Caudate nucleus (tissue), 63 donors: ENCODE measurements at places on chromosomes 1 and 21.

GRCh38 chr1:152917794-152918193 is 9.4 kb downstream of the IVL start:
- no peak for DNase-seq

- DNase-seq, result no peak
Measured at GRCh38 chr1:234960722-234961455, 167.7 kb downstream of the TOMM20 start.

DNA sequence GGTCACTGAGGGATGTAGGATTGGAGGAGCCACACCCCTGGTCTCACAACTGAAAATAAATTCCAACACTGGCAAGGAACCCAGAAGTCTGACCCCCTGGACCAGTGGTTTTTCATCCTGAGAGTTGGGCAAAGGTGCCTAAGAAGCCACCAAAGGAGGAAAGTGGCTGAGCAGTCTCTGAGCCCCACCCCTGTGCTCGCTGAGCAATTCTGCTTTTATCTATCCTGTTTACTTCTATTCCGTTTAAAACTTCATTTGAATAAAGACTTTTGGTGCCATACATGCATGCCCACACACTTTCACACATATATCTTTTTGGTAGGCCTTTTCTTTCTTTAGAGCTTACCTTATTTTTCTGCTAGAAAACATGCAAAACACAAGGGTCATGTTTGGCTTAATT is 13.9 kb upstream of the CD53 start:
- no peak for DNase-seq

- no peak for DNase-seq
Measured at GRCh38 chr1:248813546-248813945, 12.2 kb downstream of the SH3BP5L start.

DNA sequence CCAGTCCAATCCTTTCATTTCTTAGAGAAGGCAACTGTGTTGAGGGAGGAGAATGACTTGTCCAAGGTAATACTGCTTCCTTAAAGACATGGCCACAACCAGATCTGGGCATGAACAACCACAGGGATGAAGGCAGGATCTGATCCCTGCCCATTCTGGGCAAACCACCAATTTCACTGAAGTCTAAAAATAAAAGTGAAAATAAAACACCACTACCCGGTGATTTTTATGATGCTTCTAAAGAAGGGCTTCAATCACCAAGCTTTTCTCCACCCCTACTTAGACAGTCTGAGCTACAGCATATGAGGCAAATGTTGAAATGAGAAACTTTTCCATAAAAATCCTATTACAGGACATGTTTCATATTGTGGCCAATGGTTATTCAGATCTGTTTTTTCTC is 133.0 kb downstream of the PTPN14 start:
- no peak for DNase-seq

DNA sequence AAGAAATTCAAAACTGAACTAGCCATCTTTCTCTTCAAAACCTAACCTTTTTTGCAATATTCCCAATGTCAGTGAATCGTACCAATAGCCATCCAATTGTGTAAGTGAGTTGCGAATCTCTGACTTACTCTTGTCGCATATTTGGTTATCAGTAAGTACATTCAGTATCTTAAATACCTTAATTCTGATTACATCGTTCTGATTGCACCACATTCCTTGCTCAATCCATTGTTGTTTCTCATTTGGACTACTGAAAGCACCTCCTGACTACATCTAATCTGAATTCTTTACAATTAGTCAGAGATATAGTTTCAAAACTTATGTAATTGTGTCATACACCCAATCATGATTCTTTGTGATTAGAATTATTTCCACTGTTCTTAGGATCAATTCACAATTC is 16.8 kb upstream of the BRINP3 start:
- DNase-seq, result no peak

GRCh38 chr1:89553157-89553556 is 28.5 kb downstream of the LRRC8B start:
- DNase-seq, result no peak

- peak; percentile 47 for DNase-seq
Measured at GRCh38 chr1:207565546-207566468, 69.8 kb downstream of the CR1 start.

GRCh38 chr1:34166191-34166624 is 1.2 kb upstream of the CSMD2 start:
- no peak for DNase-seq

- DNase-seq, result no peak
Measured at GRCh38 chr1:66374561-66375111, 159.3 kb upstream of the SGIP1 start.

DNA sequence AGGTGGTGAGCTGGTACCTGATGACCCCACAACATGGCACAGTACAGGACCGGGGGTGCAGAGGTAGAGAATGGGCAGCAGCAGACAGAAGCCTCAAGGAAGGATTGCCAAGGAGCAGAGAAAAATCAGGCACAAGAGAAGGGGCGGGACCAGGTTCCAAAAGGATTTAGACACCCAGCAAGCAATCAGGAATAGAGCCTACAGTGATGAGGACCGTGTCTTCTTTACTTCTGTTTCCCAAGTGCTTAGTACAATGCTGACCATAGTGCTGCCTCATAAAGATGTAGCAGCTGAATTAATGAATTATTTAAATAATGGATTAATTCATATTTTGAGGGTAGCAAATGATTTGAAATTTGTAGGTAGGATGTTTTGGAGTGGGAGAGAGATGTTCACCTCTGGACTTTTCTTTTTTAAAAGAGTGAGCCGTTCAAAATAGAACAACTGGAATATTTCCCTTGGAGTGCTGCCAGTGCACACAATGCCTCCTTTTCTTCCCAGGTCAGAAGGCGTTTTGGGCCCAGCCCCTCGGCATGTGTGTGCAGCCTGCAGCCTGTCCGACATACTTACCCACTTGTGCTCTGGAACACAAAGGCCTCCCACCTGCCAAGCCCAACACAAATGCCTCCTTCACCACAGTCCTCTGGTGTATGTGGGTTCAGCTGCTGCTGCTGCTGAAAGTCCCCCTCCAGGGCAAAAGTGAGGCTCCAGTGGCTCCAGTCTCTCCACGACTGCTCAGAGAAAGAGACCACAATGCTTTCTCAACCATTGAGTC is 19.6 kb downstream of the KANK4 start:
- DNase-seq, result peak; percentile 50

GRCh38 chr1:208781391-208782045 is 537.3 kb upstream of the PLXNA2 start:
- no peak for DNase-seq

GRCh38 chr1:162910161-162910560 is 49.2 kb upstream of the CCDC190 start:
- no peak for DNase-seq

DNA sequence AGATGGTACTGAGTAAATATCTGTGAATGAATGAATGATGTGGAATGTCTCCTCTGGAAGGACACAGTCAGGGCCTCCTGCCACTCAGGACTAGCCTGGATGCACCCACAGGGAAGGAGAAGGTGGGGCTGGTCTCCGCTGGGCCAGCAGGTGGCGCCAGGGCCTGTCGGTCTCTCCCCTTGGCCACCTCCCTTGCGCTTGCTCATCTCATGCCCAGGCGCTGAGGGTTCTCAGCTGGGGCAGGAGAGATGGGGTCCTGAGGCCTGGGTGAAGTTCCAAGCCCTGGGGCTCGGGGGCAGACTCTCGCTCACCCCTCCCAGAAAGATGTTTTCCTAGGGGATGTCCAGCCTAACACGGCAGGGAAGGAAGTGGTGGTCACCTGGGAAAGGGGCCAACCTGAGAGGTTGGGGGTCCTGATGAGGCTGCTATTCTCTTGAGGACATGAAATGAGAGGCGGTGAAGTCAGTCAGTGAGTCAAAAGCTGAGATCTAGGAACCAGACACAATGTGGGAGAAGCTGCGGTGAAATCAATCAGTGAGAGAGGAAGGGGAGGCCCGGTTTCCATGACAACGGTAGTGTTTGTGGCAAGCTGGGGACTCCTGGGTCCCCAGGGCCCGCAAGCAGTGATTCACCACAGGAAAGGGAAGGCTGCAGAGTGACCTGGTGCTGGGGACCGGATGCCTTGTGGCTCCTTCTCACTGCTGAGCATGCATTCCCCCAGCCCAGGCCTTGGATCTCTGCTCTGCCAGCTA is 14.6 kb upstream of the MEX3A start:
- peak; percentile 73 for DNase-seq

DNA sequence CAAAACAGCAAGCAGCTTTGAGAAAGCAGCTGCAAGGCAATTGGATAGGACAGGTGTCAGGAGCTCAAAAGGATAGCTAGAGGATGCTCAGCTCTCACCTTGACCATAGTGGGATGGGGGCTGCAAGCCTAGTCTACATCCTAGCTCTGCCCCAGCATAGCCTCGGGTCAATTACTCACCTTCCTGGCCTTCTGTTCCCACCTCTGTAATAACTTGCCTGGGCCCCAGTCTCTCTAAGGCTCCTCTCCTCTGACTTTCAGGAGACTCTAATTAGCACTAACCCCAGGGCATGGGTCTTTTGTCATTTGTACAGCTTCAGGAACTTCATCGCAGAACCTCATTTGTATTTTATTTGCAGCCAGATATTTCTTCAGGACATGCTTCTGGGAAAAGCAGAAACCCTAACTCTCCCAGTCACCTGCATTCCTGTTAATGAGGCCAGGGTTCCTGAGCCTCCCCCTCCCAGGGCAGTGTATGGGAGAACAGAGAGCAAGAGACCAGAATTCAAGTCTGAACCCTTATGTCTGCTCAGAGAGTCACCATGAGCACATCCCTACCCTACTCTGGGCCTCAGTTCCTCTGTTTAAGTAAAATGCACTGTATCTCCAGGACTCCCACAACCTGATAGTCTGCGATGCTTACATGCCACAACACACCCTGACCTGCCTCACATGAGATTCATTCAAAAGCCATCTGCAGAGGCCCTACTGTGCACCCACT is 108.1 kb downstream of the MATN1 start:
- DNase-seq, result no peak

DNA sequence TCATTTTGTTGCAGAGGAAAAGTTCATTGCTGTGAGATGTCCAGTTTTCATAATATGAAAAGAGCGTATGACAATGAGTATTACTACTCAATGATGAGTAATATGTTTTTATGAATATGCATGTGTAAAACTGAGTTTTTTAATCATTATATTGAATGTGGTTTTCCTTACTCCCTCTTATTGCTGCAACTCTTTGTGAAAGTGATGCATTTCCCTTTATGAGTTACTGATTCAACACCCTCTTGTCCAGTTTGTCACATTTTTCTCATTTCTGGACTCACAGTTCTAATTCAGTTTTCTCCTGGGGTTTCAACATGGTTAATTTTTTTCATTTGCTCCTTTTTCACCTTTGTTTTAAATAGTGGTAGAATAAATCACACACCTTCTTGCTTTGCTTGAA is 35.2 kb upstream of the KCNJ15 start:
- no peak for DNase-seq

GRCh38 chr1:16392740-16393569 is 25.9 kb downstream of the SZRD1 start:
- no peak for DNase-seq

GRCh38 chr1:110112656-110113055 is 413 bp downstream of the UBL4B start:
- DNase-seq, result no peak

- no peak for DNase-seq
Measured at GRCh38 chr1:230064283-230064682, 2.8 kb upstream of the GALNT2 start.

GRCh38 chr1:205436776-205437410 is 15.0 kb upstream of the LEMD1 start:
- no peak for DNase-seq

- DNase-seq, result peak; percentile 14
Measured at GRCh38 chr1:66542811-66543767, 9.1 kb downstream of the SGIP1 start.

DNA sequence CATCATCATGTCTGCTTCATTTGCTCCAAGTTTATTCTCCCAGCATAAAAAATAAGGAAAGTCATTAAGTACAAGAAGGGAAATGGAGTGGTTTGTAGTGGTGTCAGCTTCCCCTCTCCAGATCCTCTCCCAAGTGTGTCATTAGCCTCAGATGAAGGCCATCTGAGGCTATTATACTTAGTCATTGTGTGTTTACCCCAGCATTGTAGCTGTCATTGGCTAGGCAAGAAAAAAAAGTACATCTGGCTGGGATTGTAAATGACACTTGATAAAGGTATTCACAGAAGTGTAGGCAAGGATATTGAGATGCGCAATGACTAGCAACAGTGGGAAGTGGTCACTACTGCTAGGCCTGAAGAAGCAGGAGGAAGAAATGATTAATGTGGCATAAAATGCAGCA is 316.9 kb upstream of the SGIP1 start:
- DNase-seq, result no peak

- no peak for DNase-seq
Measured at GRCh38 chr1:108831225-108831624, 25.7 kb downstream of the AKNAD1 start.

DNA sequence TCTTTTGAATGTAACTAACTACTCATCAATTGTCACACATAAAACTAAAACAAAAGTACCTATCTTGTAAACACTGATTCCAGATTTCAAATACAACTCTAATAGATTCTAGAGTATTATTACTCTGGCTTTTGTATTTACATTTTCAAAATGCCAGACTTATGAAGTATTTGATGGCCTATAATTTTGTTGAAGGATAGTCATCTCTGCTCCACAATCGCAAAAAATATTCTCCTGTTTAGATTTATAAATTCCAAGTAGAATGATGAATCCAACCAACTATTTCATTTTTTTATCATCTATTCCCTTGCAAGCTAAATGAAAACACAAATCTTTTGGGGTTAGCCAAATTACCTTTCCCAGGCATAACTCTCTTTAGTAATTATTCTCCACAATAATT is 75.0 kb upstream of the GUCA2A start:
- DNase-seq, result no peak

- no peak for DNase-seq
Measured at GRCh38 chr1:6511561-6512244, 20.2 kb upstream of the PLEKHG5 start.

GRCh38 chr21:40047211-40047610 is 180.0 kb downstream of the PCP4 start:
- DNase-seq, result no peak

- DNase-seq, result no peak
Measured at GRCh38 chr1:68010543-68010942, 39.9 kb downstream of the DIRAS3 start.

DNA sequence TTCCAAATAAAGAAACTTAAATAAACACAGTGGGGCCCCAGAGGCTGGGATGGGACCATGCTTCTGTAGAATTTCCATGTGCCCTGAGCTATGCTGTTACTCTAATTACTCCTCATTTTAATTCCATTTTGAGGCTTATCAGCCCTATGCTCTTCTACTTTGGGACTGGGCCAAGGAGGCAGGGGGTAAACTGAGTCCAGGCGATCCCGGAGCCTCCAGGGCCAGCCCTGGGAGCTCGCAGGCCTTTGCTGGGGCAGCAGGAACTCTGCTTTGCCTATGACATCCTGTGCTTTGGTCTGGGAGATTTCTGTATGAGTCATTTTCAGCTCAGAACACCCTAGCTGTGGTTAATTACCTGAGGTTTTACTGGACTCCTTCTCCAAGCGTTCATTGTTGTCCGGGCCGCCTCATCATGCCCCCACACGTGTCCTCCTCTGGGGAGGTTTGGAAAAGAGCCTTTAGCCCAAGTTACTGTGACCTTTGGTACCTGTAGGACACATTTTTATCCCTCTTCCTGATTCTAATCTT is 95.7 kb downstream of the RHOU start:
- DNase-seq, result no peak

GRCh38 chr1:234926559-234927311 is 201.9 kb downstream of the TOMM20 start:
- no peak for DNase-seq
